ENCODE measurements at places on chromosomes 4 and X.

GRCh38 chr4:185304944-185305690, 90.6 kb downstream of the LRP2BP start:
- DNase-seq, result peak; percentile 64

DNA sequence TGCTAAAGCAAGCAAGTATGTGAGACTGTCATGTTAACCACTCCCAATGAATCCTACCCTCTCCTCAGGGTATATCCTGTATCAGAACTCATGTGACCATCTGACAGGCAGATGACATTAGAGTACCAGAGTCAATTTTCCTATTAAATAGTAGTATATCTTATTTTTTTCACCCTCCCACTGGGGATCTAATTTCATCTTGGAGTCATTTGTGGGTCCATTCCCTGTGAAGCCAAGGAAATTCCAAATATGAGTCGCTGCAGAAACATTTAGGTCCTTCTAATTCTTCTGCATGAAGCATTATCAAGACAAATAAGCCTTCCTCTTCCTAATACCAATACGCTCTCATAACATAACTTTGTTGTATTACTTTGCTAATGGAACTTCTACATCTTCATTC, 52.2 kb upstream of the BLTP1 start:
- DNase-seq, result no peak

DNA sequence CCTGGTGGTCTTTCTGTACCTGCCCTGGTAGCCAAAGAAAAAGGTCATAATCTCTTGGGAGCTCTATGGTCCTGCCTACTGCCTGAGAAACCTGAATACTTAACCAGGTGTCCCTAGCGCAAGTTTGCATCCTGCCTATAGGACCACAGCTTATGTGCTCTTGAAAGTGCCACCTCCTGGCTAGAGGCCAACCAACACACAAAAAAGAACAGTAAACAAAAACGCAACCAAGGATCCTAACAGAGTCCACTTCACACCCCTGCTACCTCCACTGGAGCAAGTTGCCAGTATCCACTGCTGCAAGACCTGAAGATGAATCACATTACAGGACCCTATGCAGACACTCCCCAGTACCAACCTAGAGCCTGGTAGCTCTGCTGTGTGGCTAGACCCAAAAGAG, 103.2 kb upstream of the PABPC5 start:
- DNase-seq, result no peak

DNA sequence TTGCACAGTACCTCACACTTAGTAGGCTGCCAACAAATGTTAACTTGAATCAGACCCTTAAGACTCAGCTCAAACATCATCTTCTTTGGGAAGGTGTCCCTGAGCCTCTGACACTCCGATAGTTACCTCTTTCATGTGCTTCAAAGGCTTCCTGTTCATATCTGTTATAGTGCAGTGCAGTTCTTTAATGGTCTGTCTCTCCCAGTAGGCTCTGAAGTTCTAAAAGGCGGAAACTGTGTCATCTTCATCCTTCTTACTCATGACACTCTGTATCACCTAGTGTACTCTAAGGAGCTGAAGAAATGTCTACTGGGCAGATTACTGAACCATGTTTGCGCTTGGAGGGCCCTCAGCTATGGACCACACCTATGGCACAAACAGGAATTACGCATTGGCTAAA, 2.1 kb upstream of the DIAPH2 start:
- no peak for DNase-seq

DNA sequence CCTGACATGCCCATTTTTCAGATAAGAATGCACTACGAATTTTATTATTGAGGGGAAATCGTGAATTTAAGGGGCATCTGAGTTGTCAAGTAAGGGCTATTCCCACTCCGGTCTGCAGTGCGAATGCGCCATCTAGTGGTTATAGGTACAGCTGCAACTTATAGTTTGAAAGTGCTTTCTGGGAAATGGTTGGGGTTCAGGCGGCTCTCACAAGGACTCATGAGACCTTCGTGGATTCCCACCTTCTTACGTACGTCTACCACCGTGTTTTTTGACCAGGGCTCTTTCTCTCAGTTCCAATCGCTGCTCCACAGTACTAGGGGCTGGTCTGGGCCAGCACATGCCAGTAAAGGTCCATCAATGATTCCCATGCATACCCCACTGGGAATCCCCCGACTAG, 12.3 kb downstream of the MSL3 start:
- DNase-seq, result peak; percentile 64

- no peak for DNase-seq
Measured at GRCh38 chr4:38678078-38678477, 14.1 kb downstream of the KLF3 start.

GRCh38 chr4:48212165-48212564, 57.5 kb downstream of the TEC start:
- peak; percentile 94 for DNase-seq

- no peak for DNase-seq
Measured at GRCh38 chr4:54669831-54670230, 12.1 kb downstream of the KIT start.

DNA sequence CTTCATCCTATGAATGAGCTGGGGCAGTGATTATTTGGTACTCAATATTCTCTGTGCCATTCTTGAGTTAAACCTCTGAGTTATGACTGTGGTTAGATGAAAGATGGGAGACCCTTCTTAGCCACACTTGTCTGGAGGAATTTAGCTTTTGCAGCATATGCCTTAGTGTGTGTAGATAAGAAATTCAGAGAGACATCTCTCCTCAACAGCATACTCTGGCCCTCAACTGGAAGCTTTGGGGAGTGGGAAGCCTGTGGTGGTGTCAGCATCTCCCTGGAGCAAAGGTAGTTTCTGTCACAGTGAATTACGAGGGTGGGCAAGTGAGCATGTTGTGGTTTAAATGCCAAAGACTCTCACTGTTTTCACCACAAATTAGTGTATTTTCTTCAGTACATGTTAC, 58.7 kb downstream of the UGT2A3 start:
- peak; percentile 7 for DNase-seq

DNA sequence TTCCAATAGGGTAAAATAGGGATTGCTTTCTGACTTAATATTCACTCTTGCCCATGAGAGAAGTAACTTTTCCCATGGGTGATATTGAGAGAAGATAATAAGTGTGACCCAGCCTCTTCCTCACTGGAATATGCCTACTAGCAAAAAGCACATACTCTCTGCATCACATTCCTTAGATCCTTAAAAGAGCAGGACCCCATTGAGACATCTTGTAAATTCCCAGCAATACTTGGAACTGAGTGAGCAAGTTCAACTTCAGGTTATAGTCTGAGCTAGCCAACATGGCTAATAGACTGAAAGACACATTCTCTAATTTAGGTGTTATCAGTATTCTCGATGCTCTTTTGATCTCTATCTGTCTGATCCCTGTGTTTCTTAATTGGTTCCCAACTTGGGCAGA, 1372.3 kb downstream of the STIM2 start:
- no peak for DNase-seq

Measured in OCI-M1 (cell line).